Left ventricle myocardium inferior (tissue), 1 donor: ENCODE measurements at places on chromosomes 13 and 19.

DNA sequence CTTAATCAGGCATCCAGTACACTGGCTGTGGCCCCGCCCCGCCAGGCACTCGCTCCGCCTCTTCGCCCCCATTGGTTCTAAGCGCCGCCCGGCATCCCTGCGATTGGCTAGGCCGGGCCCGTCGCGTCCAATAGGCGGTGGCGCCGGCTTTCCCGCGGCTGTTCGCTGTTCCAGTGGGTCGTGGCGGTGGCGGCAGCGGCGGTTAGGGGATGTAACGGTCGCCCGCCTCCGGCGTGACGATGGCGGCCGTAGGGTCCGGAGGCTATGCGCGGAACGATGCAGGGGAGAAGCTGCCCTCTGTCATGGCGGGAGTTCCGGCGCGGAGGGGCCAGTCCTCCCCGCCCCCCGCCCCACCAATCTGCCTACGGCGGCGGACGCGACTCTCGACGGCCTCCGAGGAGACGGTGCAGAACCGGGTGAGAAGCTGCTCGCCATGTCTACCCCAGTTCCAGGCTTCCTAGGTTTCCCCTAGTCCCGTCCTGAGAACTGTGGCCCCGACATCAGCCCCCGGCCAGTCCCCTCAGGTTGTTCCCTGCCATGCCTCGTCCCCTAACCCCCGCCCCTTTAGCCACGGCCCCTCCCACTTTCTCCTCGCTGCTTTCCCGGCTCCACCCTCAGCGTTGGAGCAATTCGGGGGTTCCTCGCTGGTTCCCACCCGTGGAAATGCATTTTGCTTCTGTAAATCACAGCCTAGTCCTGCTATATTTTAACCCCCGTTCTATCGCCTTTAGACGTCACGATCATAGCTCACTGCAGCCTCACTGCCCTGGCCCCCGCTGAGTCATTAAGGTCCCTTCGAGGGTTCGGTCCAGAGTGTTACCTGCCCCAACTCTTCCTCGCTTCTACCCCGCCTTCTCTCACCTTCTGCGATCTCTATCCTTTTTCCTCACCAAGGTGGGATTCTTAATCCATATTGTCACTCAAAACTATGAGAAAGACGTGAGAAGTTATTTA, at the start of gene WDR62:
Gene WDR62, plus strand, starts transcription at position 165 of the 954 bp plus-strand sequence. Its CDS starts 75 bp downstream, at position 240.
- DNase-seq: peak; percentile 94

DNA sequence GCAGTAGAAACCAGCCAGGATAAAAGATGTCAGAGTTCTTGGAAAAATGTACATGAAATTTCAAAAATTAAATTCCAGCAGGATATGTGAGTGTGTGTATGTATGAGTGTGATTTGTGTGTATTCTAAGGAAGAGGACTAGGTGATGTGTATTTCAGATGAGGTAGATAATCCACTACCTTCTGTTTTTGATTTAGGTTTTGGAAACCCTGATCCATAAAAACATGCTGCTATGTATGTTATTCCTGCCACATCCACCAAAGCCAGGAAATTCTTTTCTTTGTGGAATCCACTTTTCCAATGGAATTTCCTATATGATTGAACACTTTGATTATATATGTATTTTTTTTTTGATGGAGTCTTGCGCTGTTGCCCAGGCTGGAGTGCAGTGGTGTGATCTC, 276.9 kb downstream of the UQCRFS1 start:
- DNase-seq: no peak

DNA sequence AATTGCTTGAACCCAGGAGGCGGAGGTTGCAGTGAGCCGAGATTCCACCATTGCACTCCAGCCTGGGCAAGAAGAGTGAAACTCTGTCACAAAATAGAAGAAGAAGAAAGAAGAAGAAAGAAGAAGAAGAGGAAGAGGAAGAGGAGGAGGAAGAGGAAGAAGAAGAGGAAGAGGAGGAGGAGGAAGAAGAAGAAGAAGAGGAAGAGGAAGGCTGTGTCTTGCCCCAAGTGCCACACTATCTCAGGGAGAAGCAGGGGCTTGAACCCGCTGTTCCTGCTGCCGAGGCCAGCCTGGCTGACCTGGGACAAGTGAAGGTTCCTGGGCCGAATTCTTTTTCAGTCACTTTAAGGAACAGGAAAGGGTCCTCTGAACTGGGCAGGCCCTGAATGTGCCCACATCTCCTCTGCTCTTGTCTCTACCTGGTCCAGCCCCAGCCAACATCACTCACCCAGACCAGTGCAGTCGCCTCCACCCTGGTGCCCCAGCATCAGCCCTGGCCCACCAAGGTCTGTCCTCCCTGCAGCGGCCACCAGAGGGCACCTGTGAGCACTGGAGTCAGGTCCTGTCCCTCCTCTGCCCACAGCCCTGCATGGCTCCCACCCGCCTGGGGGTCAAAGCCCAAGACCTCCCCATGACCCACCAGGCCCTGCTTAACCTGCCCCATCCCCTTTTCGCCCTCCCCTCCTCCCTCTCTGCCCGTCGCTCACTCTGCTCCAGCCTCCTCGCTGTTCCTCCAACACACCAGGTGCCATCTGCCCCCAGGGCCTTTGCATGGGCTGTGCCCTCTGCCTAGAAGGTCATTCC, 20.0 kb downstream of the TICAM1 start:
- peak; percentile 85 for DNase-seq

GRCh38 chr13:20132052-20132634, 28.7 kb downstream of the GJA3 start:
- DNase-seq: no peak

DNA sequence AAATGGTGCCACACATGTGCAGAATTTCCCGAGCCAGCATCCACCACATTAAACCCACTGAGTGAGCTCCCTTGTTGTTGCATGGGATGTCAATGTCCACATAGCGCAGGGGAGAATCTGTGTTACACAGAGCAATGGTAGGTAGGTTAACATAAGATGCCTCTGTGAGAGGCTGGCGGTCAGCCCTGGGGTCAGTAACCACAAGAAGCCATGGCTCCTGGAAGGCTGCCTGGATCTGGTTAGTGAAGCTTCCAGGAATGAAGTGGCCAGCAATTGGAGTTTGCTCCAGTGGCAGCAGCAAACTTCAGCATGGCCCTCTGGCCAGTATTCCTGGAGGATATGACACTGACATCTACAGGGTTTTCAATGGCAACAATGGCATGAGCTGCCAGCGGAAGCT, 37.0 kb upstream of the PCDH9 start:
- DNase-seq: no peak

DNA sequence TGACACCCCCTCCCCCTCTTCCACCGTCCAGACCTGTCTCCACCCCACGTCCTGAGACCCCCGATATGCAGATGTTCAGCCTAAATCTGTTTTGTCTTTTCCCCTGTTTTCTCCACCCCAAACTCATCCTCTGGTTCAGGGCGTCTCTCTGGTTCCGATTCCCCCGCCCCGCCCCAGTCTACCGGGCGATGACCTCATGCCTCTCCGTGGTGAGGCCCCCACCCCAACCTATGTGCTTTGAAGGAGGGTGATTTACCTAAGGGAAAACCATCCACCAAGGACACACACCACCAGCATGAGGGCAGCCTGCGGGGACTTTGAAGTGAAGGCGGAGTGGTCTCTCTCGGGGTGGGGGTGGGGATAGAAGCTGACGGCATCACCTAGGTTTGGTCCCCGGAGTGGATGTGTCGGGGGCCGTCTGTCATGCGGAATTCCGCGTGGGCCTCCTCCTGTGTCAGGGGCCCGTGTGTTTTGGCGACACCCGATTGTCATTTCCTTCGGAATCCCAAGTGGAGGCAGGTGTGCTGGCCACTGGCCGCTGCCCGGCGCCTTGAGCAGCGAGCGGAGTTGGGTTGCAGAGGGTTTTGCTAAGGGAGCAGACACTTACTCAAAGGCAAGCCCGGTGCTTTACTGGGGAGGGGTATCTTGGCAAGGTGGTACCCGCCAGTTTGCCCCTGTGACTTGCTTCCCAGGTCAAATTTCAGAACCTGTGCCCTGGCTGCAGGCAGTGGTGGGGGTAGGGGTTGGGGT, 1.4 kb downstream of the FZR1 start:
- no peak for DNase-seq

DNA sequence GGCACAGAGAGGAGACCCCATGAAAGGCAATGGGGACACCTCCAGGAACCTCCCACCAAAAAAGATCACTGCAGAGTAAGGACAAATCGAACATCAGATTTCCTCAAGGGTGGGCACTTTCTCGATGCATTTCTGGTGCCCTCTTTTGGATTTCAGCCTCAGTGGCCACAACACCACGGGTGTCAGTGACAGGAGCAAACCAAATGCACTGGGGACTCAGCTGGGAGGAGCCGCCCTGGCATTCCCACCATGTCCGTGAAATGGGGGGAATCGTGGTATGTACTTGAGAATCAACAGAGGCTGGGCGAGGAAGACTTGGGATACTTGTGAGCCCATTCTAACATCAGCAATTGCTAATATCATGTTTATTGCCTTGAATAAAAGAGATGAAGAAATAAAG, 16.3 kb downstream of the FAM187B start:
- DNase-seq: no peak

DNA sequence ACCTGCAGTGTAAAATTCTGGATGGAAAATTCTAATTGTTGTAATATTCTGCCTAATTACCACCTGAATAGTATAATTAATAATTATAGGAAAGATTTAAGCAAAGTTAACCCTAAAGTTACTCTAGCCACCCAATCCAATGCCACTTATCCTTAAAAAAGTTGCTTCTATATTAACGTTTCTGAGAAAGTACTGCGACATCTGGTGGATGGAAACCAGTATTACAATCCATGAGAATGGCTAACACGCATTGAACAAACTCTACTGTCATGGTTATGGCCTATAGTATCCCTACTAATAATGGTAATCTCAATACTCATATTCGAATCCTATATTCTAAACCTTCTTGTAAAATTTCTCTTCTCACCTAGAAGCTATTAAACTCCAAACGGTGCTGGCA, 1551.8 kb downstream of the SLITRK1 start:
- no peak for DNase-seq

DNA sequence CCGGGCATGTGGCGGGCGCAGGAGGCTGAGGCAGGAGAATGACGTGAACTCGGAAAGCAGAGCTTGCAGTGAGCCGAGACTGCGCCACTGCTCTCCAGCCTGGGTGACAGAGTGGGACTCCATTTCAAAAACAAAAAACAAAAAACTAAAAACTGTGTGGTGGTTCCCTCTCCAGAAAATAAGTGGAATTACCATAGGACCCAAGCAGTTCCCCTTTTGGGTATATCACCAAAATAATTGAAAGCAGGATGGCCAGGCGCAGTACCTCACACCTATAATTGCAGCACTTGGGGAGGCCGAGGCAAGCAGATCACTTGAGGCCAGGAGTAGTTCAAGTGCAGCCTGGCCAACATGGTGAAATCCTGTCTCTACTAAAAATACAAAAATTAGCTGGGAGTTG, 15.7 kb upstream of the LDLR start:
- DNase-seq: no peak

- no peak for DNase-seq
These were observed 2227.9 kb upstream of the PCDH20 start for GRCh38 chr13:63643543-63643942.

DNA sequence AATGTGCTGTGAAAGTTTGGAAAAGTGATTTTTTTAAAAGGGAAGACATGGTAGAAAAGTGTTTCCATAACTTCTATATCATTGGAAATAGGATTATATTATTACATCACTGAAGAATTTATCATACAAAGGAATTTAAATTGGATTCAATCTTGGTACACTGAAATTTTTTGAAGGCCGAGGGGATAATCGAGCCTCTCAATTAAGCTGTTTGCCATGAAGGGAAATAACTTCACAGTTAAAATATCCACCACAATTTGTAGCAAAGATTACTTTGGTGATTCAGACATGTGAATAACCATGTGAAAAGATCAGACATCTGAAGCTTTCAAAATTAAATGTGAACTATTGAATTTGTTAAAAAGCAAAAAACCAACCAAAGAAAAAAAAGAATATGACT, 215.3 kb downstream of the KLF5 start:
- no peak for DNase-seq

- no peak for DNase-seq
These were observed 209.3 kb downstream of the KCNRG start for GRCh38 chr13:50224534-50224933.

DNA sequence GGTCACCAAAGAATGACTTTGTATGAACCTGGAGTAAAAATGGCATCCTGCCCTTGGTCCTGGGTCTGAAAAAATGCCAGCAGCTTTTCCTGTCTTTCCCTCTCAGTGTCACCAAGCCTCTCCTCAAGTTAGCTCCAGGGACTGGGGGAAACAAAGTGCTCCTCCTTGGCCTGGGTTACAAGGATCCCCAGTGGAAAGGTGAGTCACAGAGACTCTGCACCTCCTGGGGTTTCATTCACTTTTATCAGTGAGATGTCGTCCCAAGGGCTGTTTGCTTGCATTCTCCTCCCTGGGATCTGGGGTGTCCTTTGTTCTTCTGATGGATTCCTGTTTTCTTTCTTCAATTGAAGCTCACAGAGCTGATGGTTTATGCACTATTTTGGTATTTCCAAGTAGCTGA, 93.2 kb upstream of the CSNK1A1L start:
- DNase-seq: no peak

DNA sequence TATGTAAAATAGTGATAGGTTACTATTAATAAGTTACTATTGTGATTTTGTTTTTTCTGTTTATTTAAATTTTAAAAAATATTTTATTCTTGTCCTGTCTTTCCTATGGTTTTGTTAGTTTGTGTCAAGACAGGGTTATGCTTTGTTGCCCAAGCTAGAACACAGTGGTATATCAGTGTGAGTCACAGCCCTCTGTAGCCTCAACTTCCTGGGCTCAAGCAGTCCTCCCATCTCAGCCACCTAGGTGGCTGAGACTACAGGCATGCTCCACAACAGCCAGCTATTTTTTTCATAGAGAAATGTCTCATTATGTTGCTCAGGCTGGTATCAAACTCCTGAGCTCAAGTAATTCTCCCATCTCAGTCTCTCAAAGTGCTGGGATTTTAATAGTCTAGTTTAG, 99.5 kb downstream of the ZNF675 start:
- DNase-seq: no peak

- no peak for DNase-seq
These were observed 203.9 kb upstream of the IRS2 start for GRCh38 chr13:109990296-109990695.

GRCh38 chr13:79915114-79915811, 425.7 kb downstream of the SPRY2 start:
- no peak for DNase-seq

DNA sequence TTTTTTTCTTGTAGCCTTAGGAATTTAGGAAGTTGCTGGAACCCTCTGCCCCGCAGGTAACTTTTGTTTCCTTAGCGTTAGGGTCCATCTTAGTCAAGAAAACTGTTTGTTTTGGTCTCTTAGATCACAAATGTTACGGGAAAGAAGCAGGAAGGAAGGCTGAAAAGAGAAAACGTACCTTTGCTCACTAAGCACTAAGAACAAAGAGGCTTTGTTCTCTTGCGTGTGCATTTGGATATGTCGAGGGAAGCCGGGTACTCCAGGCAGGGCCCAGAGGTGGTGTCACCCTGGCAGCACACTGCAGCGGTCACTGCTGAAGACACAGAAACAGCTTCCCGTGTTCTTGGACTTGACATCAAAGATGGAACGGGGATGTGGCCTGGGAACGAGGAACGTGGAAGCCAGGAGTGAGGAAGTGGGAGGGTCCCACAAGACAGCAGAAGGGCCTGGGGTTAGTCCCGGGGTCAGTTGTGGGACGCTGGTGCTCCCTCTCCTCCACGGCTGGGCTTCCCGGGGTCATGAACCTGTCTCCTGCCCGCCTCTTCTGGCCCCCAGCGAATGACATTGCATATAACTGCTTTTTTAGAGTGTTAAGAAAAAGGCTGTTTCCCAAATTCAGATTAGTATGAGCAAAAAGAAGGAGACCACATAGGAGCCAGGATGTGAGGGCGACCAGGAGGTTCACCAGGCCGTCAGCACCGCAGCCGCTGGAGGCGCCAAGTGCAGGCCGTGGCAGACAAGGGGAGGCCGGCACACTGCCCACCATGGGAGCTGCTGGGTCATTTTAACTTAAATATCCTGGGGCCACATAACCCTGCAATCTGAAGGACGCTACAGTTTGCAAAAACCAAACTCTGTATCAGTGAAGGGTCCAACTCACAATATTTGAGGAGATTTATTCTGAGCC, 31.6 kb downstream of the ATP11A start:
- DNase-seq: no peak
